NCI-H1436 (cell line): ENCODE measurements at places on chromosomes 1 and 21.
A peak's percentile ranks its signal among the peaks of the same experiment; 100 is the strongest.

GRCh38 chr1:110118636-110119396, 6.6 kb downstream of the UBL4B start:
- no peak for DNase-seq

DNA sequence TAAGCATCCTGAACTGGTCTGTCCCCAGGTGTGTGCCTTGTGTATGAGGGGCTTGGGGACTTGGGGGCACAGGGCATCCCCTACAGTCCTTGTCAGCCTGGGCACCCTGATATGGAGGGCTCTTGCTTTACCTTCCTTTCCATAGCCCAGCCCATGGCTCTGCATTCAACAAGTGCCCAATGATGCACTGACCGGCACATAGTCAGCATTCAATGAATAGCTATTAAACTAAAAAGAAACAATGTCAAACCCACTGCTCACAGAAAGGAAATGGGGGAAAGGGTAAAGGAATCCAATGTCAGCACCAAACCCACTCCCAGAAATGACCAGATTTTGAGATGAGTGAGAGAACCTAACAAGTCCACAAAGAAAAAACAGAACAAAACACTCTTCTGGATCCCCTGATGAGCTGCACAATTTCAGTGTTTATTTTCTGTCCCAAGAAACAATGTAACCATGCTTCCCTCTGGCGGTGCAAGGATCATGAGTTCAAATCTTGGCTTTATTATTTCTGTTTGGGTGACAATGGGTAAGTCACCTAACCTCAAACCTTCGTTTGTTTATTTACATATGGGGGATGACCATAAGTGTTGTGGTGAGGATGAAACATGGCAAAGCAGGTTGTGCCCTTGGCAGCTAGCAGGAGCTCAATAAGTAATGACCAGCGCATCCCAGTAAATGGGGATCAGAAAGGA, 22.0 kb downstream of the SYT6 start:
- no peak for DNase-seq

DNA sequence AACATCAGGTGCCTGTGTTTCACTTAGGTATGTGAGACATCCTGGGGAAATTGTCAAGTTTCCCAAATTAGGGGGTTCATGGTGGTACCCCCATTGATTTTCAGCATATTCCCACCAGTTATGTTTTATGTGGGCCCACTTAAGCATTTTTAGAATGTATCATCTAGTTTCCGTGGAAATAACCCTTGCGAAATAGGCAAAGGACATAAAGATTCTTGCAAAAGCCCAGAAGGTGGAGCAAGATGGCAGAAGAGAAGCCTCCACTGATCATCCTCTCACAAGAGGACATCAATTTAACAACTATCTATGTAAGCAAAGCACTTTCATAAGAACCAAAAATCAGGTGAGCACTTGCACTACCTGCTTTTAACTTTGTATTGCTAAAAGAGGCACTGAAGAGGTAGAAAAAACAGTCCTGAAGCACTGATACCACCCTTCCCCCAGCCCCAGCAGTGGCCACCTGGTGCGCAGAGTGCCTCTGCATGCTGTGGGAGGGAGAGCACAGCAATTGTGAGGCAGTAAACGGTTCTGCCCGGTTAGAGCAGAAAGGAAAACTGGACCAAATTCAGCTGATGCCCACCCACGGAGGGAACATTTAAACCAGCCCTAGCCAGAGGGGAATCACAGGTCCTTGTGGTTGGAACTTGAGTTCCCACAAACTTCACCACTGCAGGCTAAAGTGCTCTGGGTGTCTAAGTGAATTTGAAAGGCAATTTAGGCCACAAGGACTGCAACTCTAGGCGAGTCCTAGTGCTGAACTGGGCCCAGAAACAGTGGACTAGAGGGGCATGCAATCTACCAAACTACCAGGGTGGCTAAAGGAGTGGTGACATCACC, 23.2 kb downstream of the MCOLN2 start:
- no peak for DNase-seq

DNA sequence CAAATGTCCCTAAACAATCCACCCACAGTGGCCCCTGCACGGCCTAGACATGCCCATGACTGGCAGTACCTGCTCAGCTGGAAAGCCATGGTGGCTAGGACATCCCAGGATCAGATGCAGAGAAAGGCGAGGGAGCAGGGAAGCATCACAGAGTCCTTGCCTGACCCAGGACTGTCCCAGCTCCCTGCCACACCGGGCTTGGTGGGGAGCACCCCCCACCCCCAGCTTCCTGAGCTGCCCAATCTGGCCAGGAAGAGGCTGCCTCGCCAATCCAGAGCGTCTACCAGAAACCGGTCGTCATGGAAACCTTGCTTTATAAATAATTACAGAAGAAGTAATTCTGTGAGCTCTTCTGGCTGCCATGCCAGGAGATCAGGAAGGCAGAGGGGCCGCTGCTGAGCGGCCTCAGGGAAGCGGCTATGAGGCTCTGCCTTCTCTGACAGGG, 34.8 kb downstream of the ACOT7 start:
- DNase-seq, result no peak

DNA sequence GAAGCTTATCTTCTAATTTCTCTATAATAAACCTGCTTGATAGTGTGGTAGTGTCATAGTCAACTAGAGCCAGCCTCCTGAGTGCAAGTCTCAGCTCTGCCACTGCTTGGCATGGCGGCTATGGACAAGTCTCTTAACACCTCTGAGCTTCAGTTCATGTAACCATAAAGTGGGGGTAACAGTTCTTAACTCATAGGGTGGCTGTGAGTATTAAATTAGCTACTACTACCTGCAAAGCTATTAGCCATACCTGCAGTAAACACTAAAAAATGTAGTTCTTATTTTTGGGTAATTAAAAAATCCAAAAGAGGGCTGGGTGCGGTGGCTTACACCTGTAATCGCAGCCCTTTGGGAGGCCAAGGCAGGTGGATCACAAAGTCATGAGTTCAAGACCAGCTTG, 2.2 kb upstream of the CDC42 start:
- no peak for DNase-seq

DNA sequence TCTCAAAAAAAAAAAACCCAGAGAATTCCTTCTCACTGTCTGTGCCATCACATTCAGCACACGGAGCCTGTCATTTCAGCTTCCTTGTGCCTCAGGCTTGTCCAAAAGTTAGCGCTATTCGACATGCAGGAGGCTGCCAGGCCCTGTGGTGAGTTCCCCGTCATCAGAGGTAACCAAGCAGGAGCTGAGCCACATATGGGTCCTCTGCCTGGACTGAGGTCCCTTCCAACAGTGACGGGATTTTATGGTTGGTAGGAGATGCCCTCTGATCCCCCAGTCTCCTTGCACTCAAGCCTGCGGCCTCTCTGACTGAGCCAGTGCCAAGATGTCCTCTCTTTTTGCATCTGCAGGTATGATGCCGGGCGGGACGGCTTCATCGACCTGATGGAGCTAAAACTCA, 12.7 kb upstream of the CTRC start:
- no peak for DNase-seq

- DNase-seq, result no peak
Observed at GRCh38 chr1:63950023-63950422, 176.2 kb downstream of the ROR1 start.

GRCh38 chr1:214514032-214514818, 37.2 kb downstream of the PTPN14 start:
- DNase-seq, result no peak

- DNase-seq, result no peak
Observed at GRCh38 chr21:16872616-16873015, 640.2 kb upstream of the CXADR start.

GRCh38 chr1:82927753-82928152, 1071.2 kb downstream of the TTLL7 start:
- DNase-seq, result no peak

- no peak for DNase-seq
Observed at GRCh38 chr1:214445831-214446614, 105.4 kb downstream of the PTPN14 start.

DNA sequence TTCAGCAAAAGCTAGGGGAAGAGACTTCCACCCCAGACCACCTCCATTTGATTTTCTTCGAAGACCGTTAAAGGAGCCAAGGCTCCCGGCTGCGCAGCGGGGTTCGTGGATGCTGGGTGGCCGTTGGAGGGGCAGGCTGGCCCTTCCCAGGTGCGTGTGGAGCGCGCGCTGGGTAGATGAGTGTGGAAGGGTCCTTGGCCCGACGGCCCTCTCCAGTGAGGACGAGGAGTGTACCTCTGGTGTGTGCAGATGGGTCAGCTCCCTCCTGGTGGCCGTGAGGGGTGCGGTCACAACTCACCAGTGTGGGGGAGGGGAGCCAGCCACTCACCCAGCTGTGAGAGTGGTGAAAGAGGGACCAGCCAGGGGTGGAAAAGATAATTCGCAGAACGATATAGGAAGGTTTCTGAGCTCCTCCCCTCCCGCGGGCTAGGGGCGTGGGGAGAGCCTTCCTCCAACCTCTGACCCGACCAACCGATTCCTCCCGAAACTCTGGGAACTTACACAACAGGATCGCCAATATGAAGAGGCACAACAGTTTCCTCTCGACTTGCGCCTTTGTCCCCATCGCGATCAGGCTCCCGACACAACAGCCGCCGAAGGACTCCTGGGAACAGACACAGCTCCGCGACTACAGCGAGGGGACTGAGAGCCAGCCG, at the start of gene F11R:
Gene F11R, minus strand, starts transcription at position 644 of the 656 bp plus-strand sequence. Its CDS starts 79 bp downstream, at position 565.
- DNase-seq, result peak; percentile 67

DNA sequence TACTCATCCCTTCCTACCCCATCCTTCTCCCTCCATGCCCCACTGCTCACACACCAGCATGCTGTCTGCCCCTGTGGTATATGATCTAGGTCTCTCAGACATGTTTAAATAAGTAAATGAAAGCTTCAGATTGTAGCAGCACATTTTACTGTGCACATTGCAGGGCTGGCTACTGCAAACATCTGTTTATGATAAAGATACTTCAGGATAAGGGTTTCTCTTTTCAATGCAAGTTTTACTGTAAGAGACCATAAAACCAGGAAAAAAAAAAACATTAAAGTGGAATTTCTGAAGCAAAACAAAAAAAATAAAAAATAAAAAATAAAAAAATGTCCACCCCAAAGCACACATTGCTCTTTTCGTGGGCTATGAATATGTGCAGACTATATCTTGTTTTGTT, 184.4 kb downstream of the USH2A start:
- DNase-seq, result no peak

DNA sequence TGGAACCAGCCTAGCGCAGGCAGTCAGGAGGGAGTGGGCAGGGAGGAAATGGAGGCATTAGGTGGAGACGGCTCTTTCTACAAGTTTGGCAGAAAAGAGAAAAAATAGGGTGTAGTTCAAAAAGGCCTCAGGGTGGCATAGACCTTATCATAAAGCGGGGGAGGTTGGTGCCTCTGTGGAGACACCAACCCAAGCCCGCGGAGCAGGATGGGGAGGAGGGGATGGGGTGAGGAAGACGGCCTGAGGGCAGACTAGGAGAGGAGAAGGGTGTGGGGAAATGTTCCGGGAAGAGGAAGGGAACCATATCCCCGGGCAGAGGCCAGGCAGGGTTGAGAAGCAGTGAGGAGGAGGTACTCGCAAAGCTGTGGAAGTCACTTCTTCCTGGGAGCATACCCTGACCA, 17.4 kb upstream of the SHE start:
- DNase-seq, result no peak

- peak; percentile 88 for DNase-seq
Observed at GRCh38 chr1:109667452-109668122, at the start of gene GSTM2. Gene GSTM2, plus strand, starts transcription at chr1:109668057. Its CDS starts 59 bp downstream, at chr1:109668116.

DNA sequence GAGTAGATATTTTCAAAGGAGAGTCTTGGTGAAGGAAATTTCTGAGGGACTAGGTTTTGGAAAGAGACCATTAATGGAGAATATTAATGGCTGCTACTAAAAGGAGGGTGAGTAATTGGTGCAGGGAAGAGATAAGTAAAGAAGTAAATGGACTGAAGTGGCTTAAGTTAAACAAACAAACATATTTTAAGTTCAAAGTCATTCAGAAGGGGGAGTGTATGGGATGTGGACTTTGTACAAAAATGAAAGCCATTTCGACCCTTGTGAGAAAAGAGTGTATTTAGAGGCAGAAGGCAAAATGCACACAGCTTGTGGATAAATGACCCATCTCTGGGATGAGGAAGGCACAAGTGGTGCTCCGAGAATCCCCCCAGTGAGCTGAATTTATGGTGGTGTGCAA, 171.7 kb downstream of the BACH1 start:
- no peak for DNase-seq

- no peak for DNase-seq
Observed at GRCh38 chr1:89757532-89757931, 63.3 kb upstream of the LRRC8D start.

GRCh38 chr1:34425785-34426184, 249.1 kb downstream of the C1orf94 start:
- DNase-seq, result no peak

DNA sequence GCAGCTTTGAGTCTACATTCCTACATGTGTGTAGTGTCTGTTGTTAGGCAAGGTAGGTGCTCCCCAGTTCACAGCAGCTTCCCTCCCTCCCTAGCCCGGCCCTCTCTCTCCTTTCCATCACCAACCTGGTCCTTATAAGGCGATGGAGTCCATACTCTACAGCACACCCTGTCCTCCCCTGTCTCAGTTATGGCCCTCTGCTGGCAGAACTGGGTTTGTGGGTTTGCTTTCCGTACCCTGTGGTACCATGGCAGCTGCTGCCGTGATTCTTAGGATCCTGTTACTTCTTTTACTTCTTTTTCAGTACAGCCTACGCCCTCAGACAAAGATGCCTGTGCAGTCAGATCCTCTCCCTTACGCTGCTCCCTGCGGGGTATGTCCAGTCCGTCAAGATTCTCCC, 31.7 kb downstream of the AK5 start:
- no peak for DNase-seq

GRCh38 chr1:179881642-179882252, 338 bp upstream of the TOR1AIP1 start:
- no peak for DNase-seq

DNA sequence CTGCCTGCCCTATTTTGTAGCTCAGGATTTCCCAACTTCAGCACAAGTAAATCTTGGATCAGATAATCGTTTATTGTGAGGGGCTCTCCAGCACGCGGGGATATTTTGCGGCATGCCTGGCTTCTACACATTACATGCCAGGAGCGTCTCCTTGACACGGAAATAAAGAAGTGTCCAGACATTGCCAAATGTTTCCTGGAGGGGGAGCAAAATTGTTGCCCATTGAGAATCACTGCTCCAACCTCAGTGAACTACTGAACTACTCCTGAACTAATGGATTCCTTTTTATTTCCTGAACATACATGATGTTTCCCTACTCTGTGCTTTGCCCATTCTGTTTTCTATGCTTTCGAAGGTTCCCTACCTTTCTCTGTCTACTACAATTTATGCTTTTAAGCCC, 1359.1 kb upstream of the ADGRL2 start:
- DNase-seq, result no peak

GRCh38 chr1:32919811-32920733, 18.9 kb upstream of the TMEM54 start:
- no peak for DNase-seq

- no peak for DNase-seq
Observed at GRCh38 chr1:180967558-180967957, 54.9 kb downstream of the KIAA1614 start.

- DNase-seq, result no peak
Observed at GRCh38 chr1:172742599-172743500, 83.9 kb downstream of the FASLG start.

DNA sequence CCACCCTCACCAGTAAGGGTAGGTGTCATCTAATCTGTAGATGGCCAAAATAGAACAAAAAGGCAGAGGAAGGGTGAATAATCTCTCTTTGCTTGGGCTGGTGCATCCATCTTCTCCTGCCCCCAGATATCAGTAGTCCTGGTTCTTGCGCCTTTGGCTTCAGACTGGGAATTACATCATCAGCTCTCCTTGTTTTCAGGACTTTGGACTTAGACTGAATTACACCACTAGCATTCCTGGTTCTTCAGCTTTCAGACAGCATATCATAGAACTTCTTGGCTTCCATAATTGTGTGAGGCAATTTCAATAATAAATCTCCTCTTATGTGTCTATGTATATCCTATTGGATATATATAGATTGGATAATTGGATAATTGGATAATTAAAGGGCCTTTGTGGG, 403.0 kb upstream of the USP24 start:
- no peak for DNase-seq
